CD4-positive, alpha-beta T cell treated with Interleukin-4 for 4 hours (primary cell): ENCODE measurements at places on chromosomes 6 and 20.

DNA sequence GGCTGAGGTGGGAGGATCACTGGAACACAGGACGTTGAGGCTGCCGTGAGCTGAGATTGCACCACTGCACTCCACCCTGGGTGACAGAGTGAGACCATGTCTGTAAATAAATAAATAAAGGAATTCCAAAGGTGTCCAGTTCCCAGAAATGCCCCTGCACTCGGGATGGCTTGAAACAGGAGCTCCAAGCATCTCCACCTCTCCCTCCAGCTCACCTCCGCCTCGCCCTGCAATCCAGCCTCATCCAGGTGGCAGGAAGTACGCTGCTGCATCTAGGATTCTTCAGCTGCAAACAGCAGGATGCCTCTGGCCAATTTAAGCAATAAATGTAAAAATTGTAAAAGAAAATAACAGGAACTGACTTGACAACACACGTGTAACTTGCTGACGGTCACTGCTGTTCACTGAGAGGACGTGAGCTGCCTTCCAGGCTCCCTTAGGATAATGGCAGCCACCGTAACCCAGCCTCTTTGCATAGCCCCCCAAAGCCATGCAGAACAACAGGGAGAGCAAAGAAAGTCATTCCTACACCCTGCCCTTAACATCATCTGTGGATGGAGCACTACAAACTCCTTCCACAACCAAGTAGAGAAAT, 11.4 kb upstream of the GRM4 start:
- no peak for DNase-seq

GRCh38 chr6:162325826-162326225, 401.7 kb downstream of the PRKN start:
- DNase-seq = no peak

GRCh38 chr6:75463908-75464307, 29.7 kb downstream of the FILIP1 start:
- no peak for DNase-seq

DNA sequence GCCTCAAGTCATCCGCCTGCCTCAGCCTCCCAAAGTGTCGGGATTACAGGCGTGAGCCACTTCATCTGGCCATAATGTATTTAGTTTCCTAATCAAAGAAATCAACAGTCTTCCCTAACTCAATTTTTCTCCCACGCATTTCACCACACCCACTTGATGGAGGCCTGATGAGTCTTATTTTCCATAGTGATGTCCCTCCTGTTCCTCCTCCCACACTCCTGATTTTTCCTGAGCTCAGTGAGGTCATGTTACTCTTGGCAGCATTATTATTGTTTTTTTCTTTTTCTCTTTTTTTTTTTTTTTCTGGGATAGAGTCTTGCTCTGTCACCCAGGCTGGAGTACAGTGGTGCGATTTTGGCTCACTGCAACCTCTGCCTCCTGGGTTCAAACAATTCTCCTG, 8.9 kb downstream of the ABRACL start:
- DNase-seq = no peak
